ENCODE measurements at places on chromosomes 6 and 20.

DNA sequence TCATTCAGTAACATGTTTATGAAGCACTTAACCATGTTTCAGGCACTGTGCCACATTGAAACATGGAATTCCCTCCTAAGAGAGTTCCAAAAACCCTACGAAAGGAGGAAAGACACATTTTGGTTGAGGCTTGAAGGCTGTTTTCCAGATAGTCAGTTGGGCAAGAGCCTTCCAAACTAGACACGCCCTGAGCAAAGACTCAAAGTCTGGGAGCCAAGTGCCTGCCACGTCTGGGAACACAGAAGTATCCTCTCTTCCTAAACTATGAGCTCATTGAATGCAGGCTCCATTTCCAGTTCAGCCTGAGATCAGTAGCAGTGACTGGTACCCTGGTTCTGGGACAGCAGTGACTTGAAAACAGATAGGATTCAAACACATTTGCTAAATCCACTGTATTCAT is 74.5 kb upstream of the FAM8A1 start:
- no peak for DNase-seq

- DNase-seq = peak; percentile 42
Observed at GRCh38 chr6:68279793-68280557, 355.1 kb upstream of the ADGRB3 start.

- no peak for DNase-seq
Observed at GRCh38 chr6:152267967-152268845, 369.0 kb downstream of the SYNE1 start.

DNA sequence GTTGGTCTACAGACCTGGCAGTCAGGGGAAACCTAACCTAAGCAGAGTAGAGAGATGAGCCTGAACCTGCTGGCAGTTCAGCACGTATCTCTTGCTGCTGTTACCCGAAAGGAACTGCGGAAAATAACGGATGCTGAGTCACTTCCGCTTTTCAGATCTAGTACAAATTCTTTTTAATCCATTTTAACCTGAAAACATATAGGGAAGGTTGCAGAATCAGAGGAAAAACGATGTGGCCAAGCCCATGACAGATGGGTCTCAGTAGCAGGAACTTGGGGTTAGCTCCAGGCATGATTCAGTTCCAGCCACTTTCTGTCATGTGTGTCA is 351.9 kb upstream of the PRND start:
- DNase-seq = no peak

DNA sequence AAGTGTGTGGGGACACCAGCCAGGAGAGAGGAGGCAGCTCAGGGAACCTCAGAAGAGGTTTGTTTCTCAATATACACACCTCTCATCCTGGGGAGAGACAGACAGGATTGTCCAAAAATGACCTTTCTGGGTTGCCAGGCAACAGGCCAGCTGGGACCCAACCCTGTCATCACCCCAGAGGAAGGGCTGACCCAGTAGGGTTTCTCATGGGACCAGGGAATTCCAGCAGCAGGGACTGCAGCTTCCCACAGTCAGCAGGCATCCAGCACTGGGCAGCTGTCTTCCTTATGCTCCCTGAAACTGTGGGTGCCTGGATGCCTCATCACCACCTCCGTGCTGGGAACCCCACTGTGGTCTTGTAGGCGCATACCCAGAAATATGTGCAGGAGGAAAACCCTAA is 1.3 kb downstream of the C20orf202 start:
- no peak for DNase-seq

DNA sequence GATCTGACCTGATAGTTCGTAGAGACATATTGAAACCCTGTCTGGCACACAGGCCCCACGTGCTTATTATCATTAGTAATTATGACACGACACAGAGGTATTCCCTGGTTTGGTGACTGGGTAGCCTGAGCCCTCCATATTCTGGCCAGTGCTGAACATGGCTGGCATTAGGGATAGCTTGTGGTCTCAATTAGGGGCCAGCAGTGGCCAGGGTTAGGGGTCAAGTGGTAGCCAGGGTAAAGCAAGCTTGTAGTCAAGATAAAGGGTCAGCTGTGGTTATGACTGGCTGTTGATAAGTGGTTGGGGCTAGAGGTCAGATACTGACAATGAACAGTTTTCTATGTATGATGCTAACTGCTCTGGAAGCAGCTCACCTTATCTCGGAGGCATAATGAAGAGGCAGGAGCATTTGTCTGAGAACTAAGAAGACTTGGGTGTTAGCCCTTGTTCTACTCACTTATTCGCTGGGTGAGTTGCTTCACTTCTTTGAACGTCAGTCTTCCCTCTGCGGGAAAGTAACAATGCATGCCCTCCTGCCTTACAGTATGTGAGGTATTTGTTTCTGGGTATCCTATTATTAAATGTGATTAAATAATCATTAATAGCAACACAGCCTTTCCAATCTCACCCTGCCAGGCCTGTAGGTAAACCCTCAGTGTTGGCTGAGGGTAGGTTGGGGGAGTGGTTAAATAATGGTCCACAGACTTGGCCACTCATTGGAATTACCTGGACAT is 66.7 kb downstream of the VEGFA start:
- no peak for DNase-seq

- DNase-seq = no peak
Observed at GRCh38 chr20:62760856-62761758, 35.2 kb upstream of the MRGBP start.

- DNase-seq = peak; percentile 68
Observed at GRCh38 chr6:168956141-168956838, 297.4 kb downstream of the THBS2 start.

DNA sequence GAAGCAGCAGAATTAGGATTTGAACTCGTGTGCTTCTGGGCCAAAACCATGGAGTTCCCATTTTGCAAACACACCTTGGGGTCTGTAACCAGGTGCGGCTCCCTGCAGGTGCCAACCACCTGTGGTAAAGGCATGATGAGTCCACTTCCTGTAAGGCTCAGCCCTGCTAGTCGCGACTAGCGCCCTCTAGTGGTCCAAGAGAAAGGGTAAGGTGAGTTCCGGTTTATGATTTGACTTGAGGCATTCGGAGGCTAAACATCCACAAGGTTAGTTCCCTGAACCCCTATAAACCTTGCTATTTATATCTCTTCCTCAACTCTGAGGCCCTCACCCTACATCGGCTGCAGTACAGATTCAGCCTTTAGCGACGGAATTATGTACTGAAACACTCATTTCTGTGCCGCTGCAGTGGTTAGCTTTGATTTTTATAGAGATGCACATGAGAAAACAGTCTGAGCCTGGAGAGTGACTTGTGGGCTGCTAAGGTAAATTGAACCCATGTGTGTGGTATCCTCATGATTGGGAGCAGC is 173.4 kb downstream of the PLCB1 start:
- DNase-seq = no peak

- DNase-seq = peak; percentile 95
Observed at GRCh38 chr6:118784641-118785164, 109.2 kb upstream of the ASF1A start.

GRCh38 chr20:56653211-56653610 is 24.1 kb downstream of the TFAP2C start:
- no peak for DNase-seq

DNA sequence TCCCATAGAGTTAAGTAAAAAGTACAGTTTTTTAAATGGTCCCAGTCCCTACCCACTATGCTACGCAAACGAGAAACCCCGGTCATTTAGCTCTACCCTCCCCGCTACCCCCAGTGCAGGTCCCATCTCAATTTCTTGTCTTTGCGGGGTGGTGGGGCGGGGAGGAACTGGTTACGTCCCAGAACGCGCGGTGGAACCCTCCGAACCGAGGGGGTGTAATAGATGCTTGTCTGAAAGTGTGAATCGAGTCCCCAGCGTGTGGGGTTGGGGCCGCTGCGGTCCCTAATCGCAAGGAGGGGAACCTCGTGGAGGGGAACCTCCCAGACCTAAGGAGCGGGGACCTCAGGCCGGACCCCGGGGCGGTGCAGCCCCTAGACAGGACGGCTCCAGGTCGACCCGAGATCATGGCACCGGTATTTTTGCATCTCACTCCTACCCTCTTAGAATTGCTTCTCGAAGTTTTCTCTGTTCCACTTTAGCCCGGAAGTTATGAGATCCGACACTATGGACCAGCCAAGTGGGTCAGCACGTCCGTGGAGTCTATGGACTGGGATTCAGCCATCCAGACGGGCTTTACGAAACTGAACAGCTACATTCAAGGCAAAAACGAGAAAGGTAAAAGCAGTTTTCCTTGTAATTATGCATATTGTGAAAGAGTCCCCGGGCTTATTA is 779 bp downstream of the HEBP2 start:
- no peak for DNase-seq

DNA sequence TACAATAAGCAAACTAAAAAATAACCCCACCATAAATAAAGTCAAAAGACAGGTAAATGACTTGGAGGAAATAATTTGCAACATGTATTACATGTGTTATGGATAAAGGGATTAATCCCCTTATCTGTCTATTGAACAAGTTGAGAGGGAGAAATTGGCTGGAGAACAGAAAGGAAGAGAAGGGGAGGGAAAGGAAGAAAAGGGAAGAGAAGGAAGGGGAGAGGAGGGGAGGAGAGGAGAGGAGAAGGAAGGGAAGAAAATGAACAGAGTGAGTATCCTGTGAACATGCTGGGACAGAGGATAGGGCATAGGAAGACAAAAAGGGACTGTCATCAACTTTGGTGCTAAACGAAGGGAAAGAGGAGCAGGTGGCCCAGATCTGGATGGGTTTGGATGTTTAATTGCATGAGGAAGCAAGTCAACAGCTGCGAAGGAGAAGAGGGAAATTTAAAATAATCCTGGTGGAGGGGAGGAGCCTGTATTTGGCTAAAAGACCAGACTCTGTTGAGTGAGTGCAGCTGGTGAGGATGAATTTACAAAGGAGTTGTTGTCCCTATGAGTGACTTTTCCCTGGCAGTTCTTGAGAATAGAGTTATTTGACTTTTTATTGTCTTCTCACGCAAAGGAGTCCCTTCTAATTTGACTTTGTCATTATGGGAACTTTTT is 14.2 kb upstream of the SHLD1 start:
- peak; percentile 93 for DNase-seq

DNA sequence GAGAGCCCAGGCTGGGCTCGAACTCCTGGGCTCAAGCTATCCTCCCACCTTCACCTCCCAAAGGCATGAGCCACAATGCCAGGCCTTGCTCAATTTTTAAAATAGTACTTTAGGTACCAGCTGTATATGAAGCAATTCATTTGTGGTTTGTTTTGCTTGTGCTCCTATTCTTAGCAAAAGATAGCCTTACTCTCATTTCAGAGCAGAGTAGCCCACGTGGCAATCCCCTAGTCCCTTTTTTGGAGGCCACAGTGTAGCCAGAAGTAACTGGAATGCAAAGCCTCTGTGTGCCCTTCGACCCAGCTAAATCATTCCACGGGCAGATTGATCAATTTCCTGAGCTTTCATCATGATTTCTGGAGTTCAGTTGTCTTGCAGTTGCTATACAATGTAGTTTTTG is 372.2 kb downstream of the NRN1 start:
- no peak for DNase-seq

- no peak for DNase-seq
Observed at GRCh38 chr6:152529369-152529768, 107.8 kb downstream of the SYNE1 start.

Measured in foreskin melanocyte (primary cell).